ENCODE measurements at places on chromosomes 6 and 20. TPM values are rescaled to one million over a fixed set of nuclear protein-coding genes. Genes with fewer than 3 reads are reported as not detected.

Gene RCAN2
- total RNA-seq: 7.6 TPM

DNA sequence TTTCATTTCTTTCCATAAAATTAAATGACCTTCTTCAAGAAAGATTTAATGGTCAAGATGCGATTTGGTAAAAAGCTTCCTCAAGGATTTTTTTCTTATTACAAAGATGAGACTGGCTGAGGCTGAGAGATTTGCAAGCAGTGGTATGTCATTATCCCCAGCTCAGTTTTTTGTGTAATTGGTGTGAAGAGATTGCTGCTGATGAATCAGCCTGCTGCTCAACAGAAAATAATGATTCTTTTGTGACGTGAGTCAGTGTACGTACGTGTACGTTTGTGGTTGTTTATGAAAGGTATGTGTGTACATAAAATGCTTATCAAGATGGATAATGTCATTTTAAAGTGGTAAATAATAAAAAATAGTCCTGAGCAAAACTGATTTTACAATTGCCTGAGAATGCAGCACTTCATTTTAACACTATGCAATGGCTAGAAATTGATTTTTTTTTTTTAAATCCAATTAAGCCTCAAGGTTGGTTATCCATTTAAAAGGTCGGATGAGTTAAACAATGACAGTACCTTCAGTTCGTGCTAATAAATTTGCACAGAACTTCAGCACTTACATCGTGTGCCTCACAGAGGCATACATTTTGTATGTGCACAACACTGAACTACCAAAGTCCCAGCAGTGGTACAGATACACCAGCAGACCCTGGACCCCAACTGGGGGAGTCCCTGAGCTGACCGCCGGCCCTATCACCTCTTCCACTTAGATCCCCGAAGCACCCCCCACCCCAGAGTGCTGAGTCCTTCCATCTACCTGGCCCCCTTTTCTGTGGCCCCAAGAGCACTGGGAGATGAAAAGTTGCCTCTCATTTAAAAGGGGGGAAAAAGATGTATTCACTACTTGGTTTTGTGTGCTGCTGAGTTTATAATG is 9.7 kb upstream of the NPEPL1 start:
- DNase-seq: peak; percentile 78

- peak; percentile 77 for DNase-seq
Measured at GRCh38 chr6:37862992-37863391, 43.5 kb downstream of the ZFAND3 start.

DNA sequence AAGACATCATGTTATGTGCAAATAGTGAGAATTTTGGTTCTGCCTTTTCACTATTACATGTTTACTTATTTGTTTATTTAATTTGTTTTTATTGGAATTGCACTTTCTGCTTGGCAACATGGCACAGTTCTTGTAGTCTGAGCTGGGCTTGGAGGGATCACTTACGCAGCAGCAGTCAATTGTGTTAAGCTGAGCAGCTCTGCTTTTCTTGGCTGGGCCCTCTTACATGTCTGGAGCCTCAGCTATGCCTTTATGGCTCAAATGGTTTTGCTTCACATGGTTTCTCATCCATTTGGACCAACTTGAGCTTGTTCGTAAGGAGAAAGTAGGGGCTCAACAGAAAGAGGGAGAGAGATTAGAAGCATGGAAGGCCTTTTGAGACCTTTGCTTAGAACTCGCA is 327.5 kb upstream of the EPHA7 start:
- DNase-seq: no peak

Gene PTCRA
- not detected for total RNA-seq

DNA sequence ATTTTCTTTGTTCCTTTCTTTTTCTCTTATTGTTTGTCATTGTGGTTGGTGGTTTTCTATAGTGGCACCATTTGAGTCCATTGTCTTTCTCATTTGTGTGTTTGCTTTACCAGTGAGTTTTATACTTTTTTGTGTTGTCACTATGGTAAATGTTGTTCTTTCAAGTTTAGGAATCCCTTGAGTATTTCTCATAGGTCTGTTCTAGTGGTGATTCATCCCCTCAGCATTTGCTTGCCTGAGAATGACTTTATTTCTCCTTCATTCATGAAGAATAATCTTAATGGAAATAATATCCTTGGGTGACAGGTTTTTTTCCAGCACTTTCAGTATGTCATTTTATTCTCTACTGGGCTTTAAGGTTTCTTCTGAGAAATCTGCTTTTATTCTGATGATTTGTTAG is 209.2 kb upstream of the ASCC3 start:
- no peak for DNase-seq

GRCh38 chr20:36989797-36990196 is 38.3 kb upstream of the SAMHD1 start:
- no peak for DNase-seq

- DNase-seq: no peak
Measured at GRCh38 chr6:105954148-105954547, 132.0 kb upstream of the PRDM1 start.

- no peak for DNase-seq
Measured at GRCh38 chr6:57315111-57315510, 2.3 kb upstream of the PRIM2 start.

- DNase-seq: no peak
Measured at GRCh38 chr6:129671442-129672340, 38.3 kb downstream of the ARHGAP18 start.

Gene LPA
- total RNA-seq: not detected

DNA sequence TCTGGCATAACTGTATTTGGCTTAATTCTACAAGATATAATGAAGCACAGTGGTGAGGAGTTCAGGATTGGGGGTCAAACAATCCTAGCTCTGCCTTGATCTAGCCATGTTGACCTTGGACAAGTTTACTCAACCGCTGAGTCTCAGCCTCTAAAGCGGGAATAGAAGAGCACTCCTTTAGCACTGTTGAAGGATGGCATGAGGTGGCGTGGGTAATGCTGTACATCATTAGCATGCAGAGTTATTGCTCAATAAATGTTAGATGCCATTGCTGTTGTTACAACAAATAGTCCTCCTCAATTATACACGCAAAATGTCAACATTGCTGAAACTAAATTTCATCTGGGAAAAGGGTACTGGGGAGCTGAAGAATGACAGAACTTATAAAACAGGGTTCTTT is 78.6 kb downstream of the KIF13A start:
- DNase-seq: no peak

- no peak for DNase-seq
Measured at GRCh38 chr20:36010825-36011224, 42.4 kb downstream of the CNBD2 start.

Gene TPX2
- total RNA-seq: 35.5 TPM

GRCh38 chr6:29961966-29962365 is 19.6 kb downstream of the HLA-A start:
- DNase-seq: no peak

- DNase-seq: peak; percentile 31
Measured at GRCh38 chr20:61251529-61252393, at the start of gene CDH4. Gene CDH4 (plus strand): TSS chr20:61252261.

Gene SMOC2
- total RNA-seq: not detected

Gene TMEM170B
- total RNA-seq: 0.54 TPM

- no peak for DNase-seq
Measured at GRCh38 chr6:69663215-69663614, 133.6 kb downstream of the LMBRD1 start.

Gene SYNDIG1
- total RNA-seq: 2.6 TPM

Gene HDGFL1
- not detected for total RNA-seq

DNA sequence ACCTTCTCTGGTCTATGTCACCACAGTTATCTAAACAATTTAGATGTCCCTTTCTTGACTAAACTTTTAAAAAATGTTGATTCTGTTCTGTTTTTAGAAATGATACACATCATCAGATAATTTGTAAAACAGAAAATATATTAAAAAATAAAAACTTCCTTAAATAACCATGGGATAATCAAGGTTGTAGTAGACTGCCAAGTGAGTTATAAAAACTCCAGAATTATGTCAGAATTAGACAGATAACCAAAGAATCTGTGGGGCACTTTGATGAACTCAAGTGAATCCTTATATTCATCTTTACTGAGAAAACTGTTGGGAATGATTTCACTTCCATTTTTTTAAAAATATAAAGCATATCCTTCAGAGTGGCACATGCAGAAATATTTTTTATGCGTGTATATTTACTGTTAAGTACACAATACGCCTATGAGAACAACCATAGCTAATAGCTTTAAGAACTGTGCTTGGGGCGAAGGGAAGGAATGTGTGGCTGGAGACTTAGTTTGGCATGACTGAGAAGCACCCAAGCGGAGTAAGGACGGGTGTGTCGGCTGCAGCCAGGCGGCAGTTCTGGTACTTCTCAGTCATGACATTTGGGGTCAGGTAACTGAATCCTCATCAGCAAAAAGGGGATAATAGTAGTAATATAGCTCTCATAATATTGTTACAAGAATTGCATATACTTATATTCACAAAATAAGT is 604.7 kb upstream of the CITED2 start:
- no peak for DNase-seq

DNA sequence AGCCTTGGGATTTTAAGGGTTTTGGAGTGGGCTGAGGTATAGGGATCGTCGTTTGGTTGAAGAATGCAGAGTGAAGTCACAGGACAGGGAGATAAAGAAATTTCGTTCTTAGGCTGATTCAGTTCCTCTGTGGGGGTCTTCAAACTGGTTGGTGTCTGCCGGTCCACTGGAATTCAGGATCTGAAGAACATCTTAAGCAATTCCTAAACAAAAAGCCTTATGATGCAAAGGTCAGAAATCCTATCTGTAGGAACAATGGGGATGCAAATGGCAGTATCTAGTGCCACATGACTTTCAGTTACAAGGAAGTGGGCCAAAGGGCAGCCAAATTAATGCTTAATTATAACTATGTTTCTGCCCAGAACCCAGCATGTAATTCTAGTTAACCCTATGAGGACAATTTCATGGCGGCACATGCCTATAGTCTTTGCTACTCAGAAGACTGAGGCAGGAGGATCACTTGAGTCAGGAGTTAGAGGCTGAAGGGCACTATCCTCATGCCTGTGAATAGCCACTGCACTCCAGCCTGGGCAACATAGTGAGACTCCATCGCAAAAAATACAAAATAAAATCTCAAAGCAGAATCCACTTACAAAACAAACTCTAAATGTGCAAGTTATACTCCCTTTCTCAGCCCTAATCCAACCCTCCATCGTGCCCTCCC is 4.6 kb upstream of the SLC2A10 start:
- no peak for DNase-seq

Measured in GM23248 (cell line).